ENCODE measurements at places on chromosomes 11 and 22. TPM values are rescaled to one million over a fixed set of nuclear protein-coding genes. Genes with fewer than 3 reads are reported as not detected.

APOA5 gene
- 0.15 TPM for total RNA-seq

ARHGEF12 gene
- 40.8 TPM for total RNA-seq

SLC16A8 gene
- total RNA-seq, result not detected

BAIAP2L2 gene
- total RNA-seq, result 0.08 TPM

PARVG gene
- 95.7 TPM for total RNA-seq

OR2AT4 gene
- not detected for total RNA-seq

OR51E2 gene
- total RNA-seq, result not detected

FLRT1 gene
- not detected for total RNA-seq

HPX gene
- total RNA-seq, result 2.1 TPM

GVQW3 gene
- total RNA-seq, result 2.2 TPM

DNA sequence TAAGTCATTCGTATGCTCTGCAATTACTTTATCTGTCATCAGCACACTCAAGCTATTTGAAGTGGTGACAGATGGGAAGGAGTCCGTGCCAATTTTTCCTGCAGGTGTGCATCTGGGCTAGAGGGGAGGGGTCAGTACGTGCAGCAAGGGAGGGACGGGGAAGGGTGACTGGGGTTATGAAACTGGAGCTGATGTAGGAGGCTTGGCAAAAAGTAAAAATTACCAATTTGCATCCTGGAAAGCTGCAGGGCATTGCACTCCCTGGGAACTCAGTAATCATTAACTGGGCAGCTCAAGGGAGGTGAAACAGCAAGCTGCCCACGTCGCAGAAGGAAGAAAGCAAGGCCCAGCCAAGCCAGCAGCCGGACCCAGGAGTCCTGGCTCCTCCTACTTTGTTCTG, 87.1 kb upstream of the TMEM45B start:
- DNase-seq, result no peak

DNA sequence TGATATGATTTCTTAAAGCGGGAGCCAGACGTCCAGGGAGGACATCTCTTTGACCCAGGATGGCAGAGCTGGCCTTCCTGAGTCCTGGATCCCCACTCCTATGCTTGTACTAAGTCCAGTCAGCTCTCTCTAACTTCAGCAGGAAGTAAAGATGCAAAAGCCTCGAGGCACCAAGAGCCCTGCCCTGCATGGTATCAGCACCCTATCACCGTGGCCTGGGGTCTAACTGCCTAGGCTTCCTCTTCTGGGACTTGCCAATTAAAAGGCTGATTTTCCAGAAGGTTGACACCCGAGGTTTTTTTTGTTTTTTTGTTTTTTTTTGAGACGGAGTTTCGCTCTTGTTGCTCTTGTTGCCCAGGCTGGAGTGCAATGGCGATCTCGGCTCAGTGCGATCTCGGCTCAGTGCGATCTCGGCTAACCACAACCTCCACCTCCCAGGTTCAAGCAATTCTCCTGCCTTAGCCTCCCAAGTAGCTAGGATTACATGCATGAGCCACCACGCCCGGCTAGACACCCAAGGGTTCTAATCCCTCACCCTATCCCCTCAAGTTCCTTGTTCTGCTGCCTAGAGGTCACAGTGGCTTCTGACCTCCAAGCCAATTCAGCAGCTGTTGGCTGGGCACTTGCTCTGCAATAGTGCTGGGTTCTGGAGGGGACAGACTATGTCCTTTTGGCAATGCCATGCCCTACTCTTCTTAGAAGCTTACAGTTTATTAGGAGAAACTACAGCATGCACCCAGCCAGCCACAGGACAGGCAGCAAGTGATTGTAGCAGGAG, 50.6 kb upstream of the FTH1 start:
- no peak for DNase-seq

DNA sequence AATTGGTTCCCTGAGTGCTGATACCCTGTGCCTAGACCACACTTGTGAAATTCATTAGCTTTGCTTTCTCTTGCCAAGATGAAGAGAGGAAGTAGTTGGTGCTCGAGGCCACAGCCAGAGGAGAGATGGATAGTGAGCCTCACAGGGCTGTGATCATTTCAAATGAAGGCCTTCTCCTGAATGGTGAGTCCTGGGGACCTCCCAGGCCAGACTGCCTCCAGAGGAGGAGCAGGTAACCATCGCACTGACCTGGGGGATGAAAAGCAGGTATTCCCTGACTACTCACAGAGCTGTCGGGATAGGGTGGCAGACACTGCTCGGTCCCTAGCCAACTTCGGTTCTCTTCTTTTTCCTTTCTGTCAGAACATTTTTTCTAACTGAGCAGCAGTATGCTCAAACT, 4.8 kb upstream of the FXYD6 start:
- DNase-seq, result no peak

DNA sequence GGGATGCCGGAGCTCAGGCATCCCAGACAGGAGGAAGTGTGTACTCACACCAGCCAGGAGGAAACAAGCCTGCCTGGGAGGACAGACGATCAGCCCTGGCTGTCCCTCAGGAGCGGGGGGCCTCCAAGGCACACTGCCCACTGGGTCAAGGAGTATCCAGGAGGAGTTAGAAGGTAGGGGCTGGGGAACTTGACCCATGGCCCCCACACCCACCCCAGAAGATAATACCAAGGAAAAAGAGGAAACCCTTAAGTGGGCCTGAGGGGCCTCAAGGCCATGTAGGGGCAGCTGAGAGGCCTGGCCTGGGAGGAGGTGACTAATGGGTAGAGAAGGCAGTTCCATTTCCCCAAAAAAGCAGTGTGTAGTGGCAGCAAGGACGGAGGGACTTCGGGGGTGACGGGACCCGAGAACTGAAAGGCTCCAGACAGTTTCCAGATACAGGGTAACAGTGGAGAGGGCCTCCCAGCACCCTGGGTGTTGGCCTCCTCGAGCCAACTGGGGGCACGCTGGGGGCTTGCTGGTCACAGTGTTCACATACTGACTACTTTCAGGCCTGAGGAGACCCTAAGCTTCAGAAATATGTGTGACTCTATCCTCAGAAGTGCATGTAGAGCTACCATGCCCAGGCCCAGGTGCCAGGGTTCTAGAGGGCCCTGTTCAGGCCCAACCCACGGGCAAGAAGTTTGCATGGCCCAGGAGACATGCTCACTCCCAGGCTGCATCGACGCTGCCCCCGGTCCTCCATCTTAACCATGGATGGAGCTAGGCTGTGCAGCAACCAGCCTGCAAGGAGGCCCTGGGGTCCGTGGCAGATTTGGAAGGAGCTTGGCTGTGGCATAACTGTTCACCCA, 75.7 kb upstream of the PITPNB start:
- no peak for DNase-seq

GRCh38 chr22:32164075-32164860, 5.2 kb upstream of the C22orf42 start:
- no peak for DNase-seq

GRCh38 chr11:112307616-112308015, 47.0 kb upstream of the PLET1 start:
- DNase-seq, result no peak

DNA sequence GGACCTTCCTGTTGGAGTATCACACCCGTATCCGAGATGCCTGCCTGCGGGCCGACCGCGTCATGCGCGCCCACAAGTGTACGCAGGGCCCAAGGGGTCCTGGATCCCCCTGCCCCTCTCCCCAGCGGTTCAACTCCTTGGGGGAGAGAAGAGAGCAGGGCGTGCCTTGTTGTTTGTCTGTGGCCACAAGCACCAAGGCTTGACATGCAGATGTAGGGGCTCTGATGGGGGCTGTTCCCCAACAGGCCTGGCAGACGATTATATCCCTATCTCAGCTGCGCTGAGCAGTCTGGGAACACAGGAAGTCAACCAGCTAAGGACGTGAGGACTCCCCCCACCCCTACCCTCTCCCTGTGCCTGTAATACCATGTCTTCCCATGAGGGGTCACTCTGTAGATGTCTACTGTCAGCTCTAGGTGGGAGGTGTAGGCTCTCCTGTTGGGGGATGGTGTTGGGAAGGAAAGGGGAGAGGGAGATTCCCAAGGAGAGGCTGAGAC, 6.8 kb downstream of the CFL1 start:
- DNase-seq, result no peak

DNA sequence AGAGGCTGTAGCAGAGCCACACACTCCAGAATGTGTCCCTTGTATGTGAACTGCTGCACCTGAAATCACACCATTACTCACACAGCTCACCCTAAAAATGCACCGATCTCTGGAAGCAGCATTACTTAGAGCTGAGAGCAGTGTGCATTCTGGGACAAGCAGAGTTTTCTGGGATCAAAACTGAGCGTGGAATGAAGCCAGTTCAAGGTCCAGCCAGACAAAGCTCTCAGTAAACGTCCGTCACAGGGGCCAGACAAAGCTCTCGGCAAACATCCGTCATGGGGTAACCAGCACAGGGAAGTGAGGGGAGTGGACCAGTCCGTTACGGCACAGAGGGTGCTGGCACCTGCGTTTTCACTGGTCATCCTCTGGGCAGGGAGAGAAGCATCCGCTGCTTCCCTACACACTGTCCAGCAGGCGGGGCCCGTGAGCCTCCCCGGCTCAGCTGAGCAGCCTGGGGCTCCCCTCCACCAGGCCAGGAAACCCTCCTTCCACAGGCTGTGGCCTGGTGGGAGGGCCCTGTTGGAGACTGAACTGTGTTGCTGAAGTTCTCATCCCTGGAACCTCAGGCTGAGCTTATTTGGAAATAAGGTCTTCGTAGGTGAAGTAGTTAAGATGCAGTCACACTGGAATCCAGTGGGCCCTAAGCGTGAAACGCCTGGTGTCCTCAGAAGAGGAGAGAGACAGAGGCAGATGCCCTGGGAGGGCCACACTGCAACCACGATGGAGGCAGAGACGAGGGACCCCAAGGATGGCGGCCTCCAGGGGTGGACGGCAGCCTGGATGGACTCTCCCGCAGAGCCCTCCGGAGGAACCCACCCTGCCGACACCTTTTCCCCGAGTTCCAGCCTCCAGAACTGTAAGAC, 883.9 kb downstream of the BRD1 start:
- no peak for DNase-seq

DNA sequence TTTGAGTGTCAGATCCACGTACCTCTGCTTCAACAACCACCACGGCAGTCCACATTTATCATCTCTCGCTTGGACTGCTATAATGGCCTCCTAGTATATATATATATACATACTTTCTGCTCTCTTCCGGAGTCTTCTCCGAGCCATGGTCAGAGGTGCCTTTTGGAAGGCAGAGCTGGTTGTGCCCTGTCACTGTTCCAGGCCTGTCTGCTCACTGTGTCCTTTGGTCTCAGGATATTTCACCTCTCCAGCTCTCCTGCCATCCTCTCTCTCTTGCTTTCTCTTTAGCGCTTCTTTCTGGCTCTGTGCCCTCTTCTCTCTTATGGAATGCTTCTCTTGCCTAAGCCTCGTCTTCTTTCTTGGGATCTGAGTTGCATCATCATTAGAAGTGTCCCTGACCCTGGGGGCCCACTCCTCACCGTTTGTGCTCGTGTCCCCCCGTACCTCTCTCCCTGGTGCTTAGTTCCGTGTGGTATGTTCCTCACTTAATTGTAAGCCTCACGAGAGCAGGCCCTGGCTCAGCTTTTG, 86.1 kb upstream of the RASSF10 start:
- DNase-seq, result no peak

DNA sequence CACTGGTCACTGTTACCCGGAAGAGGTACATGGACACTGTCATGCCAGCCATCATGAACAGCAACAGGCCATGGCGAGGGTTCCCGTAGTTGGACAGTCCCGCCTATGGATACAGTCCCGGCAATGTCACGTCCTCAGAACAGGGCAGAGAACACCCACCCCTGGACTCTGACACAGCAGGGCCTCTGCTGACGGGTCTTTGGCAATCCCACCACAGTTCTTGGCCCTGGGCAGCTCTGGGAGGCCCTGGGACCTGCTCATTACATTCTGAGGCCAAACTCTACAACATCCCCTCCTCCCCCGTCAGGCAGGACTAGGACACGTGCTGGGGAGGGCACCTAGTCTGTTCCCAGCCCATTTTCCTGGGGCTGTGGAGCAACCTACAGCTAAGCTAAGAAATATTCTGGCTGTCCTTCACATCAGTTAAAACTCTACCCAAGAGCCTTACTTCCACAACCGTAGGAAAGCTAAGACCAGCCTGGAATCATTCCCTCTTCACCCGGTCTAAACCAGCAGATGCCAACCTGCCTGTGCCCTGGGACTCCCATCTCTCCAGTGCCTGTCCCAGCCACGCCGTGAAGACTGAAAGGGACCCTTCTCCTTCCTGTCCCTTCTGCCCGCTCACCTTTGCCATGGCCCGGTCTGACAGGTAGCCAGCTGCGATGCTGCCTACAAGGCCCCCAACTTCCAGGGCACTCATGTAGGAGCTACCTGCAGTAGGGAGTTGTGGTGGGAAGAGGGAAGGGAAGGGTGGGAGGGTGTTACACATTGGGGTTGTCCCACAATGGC, 4.5 kb downstream of the SLC37A4 start:
- no peak for DNase-seq

DNA sequence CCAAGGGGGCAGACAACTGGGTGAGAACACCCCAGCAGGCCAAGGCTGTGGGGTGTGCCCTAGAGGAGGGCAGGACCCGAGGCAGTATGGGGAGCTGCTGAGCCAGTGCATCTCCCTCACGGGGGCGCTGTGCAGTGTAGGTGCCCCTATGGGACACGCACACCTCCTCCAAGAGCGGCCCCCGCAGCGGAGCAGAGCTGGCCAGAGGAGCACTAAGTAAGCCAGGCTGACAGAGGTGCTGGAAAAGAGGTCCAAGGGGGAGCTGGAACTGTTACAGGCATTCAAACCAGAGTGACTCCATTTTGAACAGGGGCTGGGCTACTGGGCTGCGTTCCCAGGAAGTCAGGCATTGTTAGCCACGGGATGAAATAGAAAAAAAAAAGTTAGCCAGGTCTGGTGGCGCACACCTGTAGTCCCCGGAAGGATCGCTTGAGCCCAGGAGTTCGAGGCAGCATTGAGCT, 41.8 kb downstream of the TST start:
- DNase-seq, result peak; percentile 28

DNA sequence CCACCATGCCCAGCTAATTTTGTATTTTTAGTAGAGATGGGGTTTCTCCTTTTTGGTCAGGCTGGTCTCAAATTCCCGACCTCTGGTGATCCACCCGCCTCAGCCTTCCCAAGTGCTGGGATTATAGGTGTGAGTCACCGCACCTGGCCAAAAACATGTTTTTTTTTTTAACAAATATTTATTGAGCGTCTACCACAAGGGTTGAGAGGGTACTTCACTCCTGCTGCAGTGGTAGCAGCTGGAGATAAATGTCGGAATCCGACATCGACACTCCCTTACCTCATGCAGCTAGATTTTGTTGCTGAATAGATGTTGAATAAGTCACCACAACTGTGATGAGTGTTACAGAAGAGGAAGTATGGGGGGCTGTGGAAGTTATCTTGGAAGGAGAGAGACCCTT, 971 bp downstream of the DNAJB13 start:
- DNase-seq, result no peak

GRCh38 chr11:75369560-75370255, 18.2 kb upstream of the ARRB1 start:
- no peak for DNase-seq

GRCh38 chr11:102940714-102941588, 14.6 kb downstream of the MMP13 start:
- DNase-seq, result peak; percentile 37

- no peak for DNase-seq
Measured at GRCh38 chr11:123253911-123254310, 58.9 kb upstream of the CLMP start.

Measured in GM12878 (cell line).